A673 (cell line): ENCODE measurements at places on chromosomes 16 and 17.

- DNase-seq: no peak
These were observed 24.9 kb downstream of the MPP3 start for GRCh38 chr17:43808076-43808475.

GRCh38 chr16:3060339-3061127 is 4.9 kb upstream of the IL32 start:
- DNase-seq: no peak

- DNase-seq: no peak
These were observed 352.3 kb upstream of the CDH5 start for GRCh38 chr16:66014221-66014620.

- DNase-seq: no peak
These were observed 414.3 kb downstream of the MAF start for GRCh38 chr16:79186196-79186595.

- DNase-seq: peak; percentile 73
These were observed 878 bp downstream of the HEXIM1 start for GRCh38 chr17:45149037-45149668.

DNA sequence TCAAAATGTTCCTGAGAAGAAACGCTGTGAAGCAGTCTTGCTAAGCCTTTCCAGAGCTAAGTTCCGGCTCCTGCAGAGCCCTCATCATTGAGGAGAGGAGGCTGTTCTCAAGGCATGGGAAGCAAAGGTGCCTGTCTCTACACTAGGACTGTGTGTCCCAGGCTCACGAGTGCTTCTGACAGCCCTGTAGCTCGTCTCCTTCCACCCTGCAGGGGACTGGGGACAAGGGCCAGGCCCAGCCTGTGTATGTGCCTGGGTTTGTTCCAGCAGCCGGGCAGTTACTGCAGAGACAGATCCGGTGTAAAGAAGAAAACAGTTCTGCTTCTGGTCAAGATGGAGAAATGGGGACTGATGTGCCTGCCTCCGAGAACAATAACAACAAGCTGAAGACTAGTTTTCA is 156.0 kb downstream of the ENGASE start:
- DNase-seq: no peak

DNA sequence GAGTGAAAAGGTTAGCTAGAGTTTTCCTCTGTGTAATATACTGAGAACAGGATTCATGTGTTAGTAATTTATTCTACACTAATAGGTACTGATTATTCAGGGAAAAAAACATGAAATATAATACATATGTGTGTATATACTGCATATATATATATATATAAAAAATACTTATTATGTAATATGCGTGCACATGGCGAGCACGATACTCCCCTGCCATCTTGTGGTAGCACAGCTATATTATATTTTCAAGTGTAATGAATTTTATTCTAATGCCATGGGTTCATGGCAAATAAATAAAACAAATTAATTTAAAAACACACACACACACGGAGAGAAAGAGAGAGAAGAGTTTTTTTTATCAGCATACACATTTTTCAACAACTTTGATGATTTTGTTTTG is 460.6 kb downstream of the KCNJ2 start:
- no peak for DNase-seq

GRCh38 chr16:81447383-81448101 is 2.9 kb downstream of the CMIP start:
- no peak for DNase-seq

GRCh38 chr16:19380328-19380727 is 37.4 kb upstream of the TMC5 start:
- no peak for DNase-seq

DNA sequence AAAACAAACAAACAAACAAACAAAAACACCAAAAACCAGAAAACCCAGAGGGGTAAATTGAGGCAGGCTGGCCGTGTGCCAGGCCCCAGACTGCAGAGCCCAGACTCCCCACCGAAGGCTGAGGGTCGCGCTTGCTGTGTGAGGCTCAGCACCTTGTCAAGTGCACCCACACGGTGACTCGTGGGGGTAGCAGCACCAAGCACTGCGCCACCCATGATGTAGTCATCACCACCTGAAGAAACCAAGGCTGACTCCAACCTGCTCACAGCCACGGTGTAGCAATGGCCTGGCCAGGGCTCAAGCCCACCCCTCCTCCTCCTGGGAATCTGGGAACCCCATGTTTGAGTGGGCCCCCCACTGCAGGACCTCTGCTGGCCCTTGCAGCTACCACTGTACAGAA is 11.9 kb downstream of the MCRIP1 start:
- no peak for DNase-seq

- DNase-seq: peak; percentile 77
These were observed 45.0 kb upstream of the NACA2 start for GRCh38 chr17:61635913-61636432.

GRCh38 chr17:51850201-51850600 is 308.3 kb downstream of the CA10 start:
- DNase-seq: no peak

DNA sequence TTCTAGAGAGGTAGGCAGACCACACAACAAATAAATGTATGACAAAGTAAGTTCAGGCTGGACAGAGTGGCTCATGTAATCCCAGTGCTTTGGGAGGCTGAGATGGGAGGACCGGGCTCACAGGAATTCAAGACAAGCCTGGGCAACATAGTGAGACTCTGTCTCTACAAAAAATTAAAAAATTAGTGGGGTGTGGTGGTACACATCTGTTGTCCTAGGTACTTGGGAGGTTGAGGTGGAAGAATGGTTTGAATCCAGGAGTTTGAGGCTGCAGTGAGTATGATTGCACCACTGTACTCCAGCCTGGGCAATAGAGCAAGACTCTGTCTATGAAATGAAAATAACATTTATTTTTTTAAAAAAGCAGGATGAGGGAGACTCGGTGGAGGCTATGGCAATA is 18.5 kb downstream of the CHP2 start:
- DNase-seq: no peak

- DNase-seq: no peak
These were observed 290.6 kb upstream of the CCL2 start for GRCh38 chr17:33964344-33964979.

DNA sequence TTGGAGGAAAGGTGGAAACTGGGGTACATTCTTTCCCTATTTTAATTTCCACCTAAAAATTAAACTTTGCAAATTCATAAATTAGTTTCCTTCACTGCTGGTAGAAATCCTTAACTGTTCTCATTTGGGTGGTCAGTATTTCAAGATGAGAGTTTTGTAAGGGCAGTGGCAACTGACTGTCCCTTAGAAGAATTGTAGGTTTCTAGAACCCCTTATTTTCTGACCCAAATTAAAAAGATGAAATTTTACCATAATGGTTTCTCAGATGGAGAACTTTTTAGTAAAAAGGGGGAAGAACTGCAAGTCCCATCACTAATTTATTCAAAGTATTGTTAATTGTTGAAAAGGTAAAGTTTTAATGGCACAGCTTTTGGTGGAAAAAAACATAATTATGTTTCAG is 5.6 kb downstream of the IGF2BP1 start:
- DNase-seq: no peak

DNA sequence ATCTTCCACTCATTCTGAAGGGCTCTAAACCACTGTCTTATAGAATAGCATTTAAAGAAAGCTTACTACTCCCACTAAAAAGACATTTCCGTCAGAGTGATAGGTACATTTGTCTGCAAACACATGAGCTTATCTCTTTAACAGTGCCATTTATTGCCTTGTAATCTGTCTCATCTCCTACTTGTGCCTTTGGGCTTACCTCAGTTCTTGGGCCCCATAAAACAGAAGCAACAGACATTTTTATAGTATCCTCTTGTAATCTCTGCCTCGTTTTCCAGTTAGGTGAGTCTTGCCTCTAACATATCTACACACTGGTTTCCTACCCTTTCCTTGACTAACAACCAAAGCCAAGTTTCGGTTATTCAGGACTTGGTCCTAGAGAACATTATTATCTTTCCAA is 681.4 kb upstream of the KIF2B start:
- no peak for DNase-seq
